GM18507 (cell line): ENCODE measurements at places on chromosomes 11 and 22.

DNA sequence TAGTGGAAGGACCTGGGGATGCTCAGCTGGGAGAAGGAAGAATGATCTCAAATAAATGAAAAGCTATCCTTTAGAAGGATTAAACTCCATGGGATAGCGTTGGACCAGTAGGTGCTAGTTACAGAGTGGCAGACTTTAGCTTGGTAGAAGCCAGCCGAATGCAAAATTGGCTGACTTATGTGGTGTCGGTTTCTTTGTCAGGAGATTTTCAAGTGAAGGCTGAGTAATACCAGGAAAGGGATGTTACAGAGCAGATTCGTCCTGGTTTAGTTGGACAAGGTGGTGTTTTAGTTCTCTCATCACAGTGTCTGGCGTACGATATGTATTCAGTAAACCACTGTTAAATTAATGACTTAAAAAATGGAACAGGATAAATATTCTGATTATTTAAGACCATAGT lies 26.0 kb downstream of the FDX1 start:
- DNase-seq = no peak

- DNase-seq = no peak
Measured at GRCh38 chr11:62201376-62201775, 7.1 kb upstream of the SCGB2A1 start.

DNA sequence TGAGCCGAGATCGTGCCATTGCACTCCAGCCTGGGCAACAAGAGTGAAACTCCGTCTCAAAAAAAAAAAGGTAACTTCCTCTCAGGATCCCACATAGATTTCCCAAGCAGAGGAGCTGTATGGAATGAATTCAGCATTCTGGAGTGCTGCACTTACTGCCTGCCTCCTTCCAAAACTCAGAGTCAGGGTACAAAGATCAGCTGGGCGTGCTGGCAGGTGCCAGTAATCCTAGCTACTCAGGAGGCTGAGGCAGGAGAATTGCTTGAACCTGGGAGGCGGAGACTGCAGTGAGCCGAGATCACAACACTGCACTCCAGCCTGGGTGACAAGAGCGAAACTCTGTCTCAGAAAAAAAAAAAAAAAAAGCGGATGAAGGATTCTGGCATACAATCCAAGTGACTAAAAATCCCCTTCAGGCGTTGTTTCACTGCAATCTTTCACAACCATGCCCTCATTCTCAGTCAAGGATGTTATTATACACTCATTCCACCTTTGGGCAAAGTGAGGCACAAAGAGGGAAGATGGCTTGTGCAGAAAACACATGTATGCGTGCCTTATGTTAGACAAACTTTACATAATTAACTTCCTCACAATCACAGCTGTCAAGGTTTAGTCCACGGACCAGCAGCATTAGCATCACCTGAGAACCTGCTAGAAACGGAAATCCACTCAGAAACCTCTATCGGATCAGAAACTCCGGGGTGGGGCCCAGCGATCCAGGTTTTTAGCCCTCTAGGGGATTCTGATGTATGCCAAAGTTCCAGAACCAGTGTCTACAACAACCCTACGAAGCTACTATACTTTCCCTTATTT lies 1.1 kb upstream of the NOL12 start:
- no peak for DNase-seq

DNA sequence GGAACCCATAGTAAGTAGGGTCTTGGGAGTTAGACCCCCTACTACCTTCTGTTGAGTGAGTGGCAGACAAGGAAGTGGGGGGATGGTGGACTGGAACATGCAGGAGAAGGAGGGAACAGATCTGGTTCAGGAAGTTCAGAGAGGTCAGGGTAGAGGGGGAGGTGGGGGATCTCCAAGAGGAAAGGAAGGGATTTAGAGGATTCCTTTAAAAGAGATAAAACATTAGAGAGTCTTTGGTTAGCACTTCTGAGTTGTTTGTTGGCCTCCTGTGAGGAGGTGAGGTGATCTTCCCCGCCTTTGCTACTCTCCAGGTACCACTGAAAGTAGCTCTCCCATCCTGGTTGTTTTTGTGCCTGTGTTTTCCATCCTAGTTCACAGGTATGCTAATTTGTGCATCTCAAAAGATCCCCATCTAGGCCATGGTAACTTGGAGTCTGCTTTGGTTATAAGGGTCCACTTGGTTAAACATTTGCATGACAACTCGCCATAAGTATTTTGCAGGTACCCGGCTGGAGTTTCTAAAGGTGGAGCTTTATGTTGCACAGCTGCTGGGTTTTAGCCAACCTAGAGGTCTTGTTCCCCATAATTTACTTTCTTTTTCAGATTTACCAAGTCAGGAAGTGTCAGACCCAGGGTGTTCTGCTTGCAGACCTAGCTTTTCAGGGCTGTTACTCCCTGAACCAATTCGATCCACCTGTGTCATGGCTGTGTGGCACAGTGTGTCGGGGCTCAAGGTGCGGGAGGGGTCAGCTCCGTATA lies 79.3 kb upstream of the SORL1 start:
- peak; percentile 32 for DNase-seq

- DNase-seq = no peak
Measured at GRCh38 chr11:19474211-19474610, 233.5 kb upstream of the E2F8 start.

- no peak for DNase-seq
Measured at GRCh38 chr11:35340715-35341114, 78.6 kb downstream of the SLC1A2 start.

GRCh38 chr22:31635638-31636306 lies 26.2 kb downstream of the PISD start:
- DNase-seq = no peak

GRCh38 chr11:133808393-133809140 lies 36.7 kb downstream of the SPATA19 start:
- no peak for DNase-seq

DNA sequence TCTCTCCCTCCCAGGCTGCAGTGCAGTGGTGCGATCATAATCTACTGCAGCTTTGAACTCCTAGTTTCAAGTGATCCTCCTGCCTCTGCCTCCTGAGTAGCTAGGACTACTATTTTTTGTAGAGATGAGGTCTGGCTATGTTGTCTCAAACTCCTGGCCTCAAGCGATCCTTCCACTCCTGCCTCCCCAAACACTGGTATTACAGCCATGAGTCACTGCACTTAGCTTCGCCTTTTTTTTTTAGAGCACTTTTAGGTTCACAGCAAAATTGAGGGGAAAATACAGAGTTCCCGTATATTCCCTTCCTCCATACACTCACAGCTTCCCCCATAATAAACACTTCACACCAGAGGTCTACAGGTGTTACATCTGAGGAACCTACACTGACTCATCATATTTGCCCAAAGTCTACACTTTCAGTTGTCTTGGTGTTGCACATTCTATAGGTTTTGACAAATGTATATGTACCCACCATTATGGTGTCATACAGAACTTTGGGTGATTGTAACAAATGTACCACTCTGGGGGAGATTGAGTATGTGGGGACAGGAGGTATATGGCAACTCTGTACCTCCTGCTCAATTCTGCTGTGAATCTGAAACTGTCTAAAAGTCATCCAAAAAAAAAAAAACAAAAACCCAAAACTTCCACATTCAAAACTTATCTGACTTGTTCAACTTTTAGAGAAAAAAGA lies 11.3 kb upstream of the SLC37A4 start:
- DNase-seq = no peak

DNA sequence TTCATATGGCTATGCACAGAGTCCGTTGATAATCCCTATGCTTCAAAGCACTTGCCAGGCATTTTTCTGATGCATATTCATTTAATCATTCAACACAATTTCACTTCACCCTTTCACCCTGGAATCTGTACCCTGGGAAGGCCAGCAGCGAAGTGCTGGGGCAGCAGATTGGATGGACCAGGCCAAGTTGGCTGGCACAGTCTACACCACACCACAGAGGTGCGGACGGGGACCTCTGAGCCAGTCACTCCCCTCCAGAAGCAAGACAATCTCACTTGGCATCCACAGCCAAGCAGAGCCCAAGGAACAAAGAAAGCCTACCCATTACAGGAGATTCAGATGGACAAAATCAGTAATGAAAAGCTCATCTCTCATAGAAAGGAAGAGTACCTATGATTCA lies 130.2 kb downstream of the GALNT18 start:
- no peak for DNase-seq

DNA sequence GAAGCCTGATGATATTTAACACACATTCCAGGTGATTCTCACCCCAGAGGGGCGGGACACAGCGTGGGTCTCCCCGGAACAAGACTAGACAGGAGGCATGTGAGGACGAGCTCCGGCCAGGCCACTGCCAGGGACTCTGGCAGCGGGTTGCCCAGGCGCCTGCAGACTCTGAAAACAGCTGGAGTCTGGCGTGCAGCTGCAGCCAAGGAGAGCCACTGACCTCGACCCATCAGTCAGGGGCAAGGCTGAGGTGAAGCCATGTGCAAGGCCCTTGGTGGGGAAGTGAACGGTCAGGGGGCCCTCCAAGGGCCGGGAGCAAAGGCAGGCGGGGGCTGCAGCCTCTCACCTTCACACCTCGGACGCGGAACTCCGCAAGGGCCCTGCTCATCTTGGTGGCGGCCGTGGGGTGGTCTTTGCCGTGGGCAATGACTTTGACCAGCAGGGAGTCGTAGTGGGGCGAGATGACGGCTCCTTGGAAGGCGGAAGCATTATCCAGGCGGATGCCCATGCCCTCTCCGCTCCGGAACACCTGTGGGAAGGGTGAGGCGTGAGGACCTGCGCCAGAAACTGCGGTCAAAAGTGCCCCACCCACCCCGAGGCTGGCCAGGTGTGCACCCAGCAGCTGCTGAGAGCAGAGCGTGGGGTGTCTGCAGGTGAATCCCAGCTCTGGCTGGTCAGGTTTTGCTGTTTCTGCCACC lies 6.7 kb downstream of the LRFN4 start:
- no peak for DNase-seq

DNA sequence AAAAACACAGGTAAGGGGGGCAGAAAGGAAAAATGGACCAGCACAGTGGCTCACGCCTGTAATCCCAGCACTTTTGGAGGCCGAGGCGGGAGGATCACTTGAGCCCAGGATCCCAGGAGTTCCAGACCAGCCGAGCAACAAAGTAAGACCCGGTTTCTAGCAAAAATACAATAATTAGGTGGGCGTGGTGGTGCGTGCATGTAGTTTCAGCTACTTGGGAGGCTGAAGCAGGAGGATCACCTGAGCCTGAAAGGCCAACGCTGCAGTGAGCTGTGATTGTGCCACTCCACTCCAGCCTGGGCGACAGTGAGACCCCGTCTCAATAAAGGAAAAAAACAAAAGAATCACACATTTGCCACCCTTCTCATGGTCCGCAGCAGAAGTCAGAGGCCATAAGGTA lies 519.4 kb downstream of the BRD1 start:
- no peak for DNase-seq

- no peak for DNase-seq
Measured at GRCh38 chr11:15901790-15902189, 454.6 kb downstream of the SOX6 start.

- no peak for DNase-seq
Measured at GRCh38 chr22:39214006-39214382, 30.8 kb downstream of the PDGFB start.
